ENCODE measurements at places on chromosomes 11 and 22.
A peak's percentile ranks its signal among the peaks of the same experiment; 100 is the strongest.

GRCh38 chr22:17808693-17809403 is 34.6 kb upstream of the BID start:
- no peak for DNase-seq

GRCh38 chr11:112877581-112877980 is 83.6 kb upstream of the NCAM1 start:
- no peak for DNase-seq

- DNase-seq = no peak
Observed at GRCh38 chr11:108916290-108916689, 251.4 kb downstream of the DDX10 start.

DNA sequence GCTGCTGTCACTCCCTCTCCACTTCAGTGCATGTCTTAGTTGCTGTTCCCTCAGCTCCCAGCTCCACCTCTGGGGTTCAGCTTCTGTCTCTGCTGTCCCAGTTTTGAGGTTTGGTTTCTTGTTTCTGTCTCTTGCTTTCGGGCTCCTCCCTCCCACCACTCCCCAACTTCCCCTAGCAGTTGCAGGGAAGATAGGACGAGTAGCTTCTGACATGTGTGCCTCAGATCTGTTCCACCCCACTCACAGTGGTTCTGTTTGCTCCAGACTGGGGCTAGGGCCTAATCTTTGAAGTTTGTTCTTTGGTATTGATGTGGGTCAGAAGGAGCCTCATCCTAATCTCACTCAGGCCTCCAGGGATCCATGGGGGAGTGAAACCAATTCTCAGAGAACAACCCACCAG is 2.6 kb upstream of the RRM1 start:
- DNase-seq = peak; percentile 41

DNA sequence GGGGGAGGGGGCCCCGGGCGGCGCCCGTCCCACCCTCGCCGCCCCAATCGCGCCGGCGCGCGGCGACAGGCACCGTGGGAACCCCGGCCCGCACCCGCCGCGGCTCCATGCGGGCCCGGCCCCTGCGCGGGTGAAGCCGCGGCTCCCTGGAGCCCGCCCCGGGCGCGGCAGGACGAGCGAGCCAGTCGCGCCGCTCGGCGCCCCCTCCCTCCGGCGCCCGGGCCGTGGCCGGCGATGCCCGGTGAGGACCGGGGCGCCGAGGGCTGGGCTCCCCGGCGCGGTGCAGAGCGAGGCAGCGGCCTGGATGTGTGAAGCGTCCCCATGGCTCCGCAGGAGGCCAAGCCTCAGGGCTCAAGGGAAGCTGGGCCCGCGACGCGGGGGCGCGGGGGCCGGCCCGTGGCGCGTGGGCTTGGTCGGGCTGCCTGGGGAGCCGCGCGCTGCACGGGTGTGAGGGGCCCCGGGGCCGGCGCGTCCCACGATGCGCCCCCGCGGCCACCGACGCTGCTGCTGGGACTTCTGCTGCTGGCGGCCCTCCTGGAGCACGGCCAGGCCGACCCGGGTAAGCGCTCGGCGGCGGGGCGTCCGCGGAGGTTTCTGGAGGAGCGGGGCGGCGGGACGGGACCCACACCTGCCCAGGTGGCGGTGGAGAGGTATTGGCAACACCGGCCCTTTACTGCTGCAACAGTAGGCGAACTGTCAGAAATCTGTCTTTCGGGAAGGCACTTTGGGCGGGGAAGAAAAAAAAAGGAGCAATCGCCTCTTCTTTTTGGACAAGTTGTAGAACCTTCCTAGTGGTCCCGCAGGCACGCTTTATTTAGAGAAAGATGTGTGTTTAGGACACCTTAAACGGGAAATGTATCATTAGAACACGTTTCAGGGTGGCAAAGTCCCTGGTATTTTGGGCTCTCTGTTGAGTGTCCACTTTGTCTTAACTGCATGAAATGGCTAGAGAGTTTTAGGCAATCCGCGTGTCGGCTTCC is 119.4 kb downstream of the HIPK3 start:
- no peak for DNase-seq

GRCh38 chr11:128686745-128687177 is 7.1 kb upstream of the FLI1 start:
- peak; percentile 59 for DNase-seq

GRCh38 chr11:14544611-14545010 is 24.4 kb upstream of the PSMA1 start:
- DNase-seq = no peak
